ENCODE measurements at places on chromosomes 2 and 18. TPM values are rescaled to one million over a fixed set of nuclear protein-coding genes. Genes with fewer than 3 reads are reported as not detected.

The DPP4 gene
- 2.4 TPM for total RNA-seq

The FLACC1 gene
- 4.3 TPM for total RNA-seq

The MEP1B gene
- total RNA-seq = not detected

DNA sequence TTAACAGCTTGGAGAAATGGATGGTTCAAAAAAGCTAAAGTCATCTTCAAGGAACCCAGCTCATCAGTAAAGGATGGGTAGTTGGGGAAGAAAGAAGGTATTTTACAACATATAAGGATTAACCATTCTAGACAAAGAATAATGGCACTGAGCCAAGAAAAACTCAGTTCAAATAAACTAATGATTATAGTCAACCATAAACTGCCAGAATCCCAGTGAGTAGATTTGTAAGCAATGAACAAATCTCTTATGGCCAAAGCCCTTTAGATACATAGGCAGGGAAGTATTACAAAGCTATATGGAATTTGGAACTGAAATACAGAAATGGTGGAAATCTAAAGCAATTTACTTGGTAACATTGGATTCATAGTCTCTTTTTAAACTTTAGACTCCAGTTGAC, 92.4 kb upstream of the ZFP36L2 start:
- DNase-seq = no peak

DNA sequence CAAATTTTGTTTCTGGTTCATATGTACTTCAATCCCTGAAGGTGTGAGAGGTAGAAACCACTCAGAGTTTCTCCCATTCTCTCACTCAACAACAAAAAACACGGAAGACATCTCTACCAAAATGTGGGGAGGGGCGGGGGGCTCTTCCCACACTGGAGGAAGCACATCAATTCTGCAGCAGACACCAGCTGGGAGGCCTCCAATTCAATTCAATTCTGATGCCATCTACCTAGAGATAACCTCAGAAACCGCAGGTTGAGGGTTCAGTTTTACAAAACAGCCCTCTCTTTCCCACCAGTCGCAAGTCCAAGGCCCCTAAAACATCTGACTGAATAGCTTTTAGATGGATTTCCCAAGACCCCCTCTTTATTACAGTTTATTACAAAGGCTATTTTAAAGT, 7.0 kb upstream of the MCFD2 start:
- DNase-seq = no peak

DNA sequence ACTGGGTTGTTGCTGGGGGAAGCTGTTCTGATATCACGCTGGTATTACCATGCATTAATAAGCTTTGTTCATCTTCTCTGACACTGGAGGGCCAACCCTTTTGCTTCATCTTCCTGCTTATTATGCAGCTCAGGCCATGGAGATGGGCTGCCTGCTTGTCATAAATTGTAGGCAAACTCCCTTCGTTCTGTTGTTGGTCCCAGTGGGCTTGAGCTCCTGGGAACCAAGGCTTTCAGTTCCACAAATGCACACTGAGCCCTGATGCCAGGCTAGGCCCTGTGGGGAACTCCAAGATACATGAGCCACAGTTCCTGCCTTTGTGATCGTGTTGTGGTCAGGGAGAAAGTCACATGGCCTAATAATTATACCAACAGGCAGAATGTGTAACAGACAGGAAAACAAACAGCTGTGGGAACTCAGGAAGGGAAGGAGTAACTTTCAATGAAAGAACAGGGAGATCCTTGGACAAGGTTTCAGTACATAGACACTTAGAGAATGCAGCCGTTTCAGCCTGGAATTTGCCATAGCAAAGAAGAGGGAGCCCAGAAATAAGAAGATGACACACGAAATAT, 49.0 kb upstream of the BCL2L11 start:
- no peak for DNase-seq

DNA sequence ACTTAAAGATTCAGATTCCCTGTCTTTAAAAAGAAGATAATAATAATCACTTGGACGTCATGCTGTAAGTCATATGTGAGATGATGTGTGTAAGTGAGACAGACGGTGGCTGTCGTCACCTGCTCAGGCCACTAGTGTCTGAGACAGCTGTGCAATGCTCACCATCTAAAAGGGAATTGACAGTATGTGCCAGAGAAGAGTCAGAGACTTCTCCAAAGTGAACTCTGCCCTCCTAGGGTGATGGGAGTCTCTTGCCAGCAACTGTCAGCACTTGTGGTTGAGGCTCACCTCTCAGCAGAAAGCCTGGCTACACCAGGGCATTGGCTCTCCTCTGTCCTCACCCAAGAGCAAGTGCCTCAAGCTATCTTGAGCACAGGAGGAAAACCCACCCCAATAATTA, 131.6 kb upstream of the DNAJC10 start:
- DNase-seq = no peak

GRCh38 chr2:163626639-163627109, 109.1 kb downstream of the FIGN start:
- DNase-seq = no peak

DNA sequence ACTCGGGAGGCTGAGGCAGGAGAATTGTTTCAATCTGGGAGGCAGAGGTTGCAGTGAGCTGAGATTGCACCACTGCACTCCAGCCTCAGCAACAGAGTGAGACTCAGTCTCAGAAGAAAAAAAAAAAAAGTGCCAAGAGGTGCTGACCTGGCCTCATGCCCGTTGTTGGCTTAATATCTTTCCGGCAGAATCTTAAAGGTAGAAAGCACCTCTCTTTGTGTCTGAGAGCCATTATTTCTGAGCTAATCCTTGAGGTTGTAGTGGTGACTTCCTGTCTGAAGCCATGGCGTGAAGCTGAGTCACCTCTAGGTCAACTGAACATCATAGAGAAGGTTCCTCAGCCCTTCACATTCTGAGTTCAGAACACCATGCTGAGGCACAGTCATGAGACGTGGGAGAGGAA, 60.4 kb downstream of the WDSUB1 start:
- no peak for DNase-seq

All from posterior vena cava (tissue), 2 donors.